ENCODE measurements at places on chromosomes 6 and 20.

- no peak for DNase-seq
These were observed 44.4 kb downstream of the FAXC start for GRCh38 chr6:99305021-99305554.

DNA sequence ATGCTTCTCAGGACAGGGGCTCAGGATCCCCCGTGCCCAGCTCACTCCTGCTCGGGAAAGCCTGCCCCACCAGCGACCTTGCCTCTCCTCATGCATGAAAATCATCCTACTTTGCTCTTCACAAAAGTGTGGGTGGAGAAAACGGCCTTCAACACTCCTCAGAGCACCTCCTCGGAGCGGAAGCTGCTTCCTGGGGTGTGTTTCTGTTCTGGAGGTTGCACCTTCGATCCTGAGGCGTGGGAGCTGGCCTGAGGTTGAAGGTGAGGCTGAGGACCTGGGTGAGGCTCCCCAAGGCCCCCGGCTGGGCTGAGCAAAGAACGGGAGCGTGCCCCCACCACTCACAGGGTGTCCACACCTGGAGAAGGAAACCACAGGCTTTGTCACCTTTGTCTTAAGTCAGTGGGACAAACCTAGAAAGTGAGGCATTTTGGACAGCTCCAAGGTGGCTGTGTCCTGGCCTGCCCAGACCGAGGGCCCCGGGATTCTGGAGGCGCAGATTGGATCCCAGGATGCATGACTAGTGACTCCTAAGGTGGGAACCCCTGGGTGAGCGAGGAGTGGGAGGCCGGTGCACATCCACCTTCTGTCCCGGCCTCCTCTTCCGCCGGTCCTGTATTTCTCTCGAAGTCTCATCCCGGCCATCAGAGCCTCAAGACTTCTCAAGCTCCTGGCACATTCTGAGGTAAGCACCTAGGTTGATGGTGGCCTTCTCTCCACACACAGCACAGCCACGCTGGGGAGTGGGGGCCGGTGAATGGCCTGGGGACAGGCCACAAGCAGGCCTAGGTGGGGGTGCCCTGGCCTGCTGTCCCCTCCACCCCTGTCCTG is 104.7 kb downstream of the TMEM242 start:
- DNase-seq: no peak

DNA sequence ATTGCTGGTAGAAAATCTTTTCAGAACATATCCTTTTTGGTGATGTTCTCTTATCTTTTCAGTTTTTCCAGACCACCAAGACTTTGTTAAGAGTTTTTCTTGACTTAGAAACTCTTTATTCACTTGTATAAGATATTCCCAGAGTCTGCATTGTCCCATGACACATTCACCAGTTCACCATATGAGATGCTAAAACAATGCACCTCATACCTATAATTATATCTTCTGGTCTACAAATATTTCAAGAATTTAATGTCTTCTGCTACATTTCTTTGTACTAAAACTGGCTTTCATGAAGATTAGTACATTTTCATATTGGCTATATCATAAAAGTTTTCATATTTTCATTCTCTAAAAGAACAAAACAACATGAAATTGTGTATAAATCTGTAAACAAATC is 111.3 kb downstream of the ADGRG6 start:
- DNase-seq: no peak

DNA sequence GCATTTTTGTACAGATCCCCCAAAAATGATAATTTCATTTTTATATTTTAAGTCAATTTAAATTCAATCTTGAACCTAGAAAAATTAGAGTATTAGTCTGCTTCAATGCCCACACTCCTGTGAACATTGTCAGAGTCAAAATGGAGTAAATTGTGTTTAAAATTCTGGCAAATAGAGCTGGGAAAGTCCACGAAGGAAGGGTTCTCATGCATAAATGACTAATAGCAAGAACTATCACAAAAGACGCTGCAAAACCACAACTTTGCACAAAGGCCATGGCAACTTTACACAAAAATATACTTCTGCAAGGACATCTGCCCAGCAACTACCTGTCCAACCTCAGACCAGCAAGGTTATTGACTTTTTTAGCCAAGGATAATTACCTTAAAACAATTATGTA is 203.2 kb upstream of the SMLR1 start:
- no peak for DNase-seq

DNA sequence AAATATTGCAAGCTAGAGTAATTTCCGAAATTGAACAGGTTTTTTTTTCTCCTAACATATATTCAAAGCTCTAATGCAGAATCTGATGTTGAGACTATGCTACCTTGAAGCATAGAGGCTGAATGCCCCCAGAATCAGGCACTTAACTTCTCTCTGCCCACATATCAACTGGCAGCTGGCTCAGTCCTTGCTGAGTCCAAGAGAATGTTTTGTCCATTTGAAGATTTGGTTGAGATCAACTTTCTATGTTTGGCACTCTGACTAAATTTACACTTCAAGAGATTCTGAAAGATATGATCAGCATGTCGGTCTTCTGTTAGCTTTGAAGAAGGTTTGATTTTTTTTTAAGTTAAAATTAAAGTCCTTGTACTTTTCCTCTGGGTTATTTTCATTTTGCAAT is 1298.1 kb downstream of the EPHA7 start:
- DNase-seq: no peak

GRCh38 chr20:2131366-2131765 is 29.7 kb downstream of the STK35 start:
- DNase-seq: no peak

DNA sequence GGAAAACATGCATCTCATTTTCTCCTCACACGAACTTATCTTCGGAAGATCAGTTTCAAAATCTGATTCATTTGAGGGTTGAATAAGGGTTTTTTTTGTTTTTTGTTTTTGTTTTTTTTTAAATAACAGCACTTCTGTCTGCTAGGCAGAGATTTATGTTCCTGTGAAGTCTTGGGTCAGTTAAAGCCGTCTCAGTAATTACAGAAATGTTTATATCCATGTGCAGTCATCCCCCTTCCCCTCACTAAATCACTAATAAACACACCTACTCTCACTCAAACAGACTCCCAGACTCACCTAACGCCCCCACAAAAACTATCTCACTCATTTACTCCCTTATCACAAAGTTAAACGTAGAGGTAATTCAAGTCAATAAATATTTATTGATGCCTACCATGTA is 214.2 kb upstream of the SUPT3H start:
- no peak for DNase-seq

DNA sequence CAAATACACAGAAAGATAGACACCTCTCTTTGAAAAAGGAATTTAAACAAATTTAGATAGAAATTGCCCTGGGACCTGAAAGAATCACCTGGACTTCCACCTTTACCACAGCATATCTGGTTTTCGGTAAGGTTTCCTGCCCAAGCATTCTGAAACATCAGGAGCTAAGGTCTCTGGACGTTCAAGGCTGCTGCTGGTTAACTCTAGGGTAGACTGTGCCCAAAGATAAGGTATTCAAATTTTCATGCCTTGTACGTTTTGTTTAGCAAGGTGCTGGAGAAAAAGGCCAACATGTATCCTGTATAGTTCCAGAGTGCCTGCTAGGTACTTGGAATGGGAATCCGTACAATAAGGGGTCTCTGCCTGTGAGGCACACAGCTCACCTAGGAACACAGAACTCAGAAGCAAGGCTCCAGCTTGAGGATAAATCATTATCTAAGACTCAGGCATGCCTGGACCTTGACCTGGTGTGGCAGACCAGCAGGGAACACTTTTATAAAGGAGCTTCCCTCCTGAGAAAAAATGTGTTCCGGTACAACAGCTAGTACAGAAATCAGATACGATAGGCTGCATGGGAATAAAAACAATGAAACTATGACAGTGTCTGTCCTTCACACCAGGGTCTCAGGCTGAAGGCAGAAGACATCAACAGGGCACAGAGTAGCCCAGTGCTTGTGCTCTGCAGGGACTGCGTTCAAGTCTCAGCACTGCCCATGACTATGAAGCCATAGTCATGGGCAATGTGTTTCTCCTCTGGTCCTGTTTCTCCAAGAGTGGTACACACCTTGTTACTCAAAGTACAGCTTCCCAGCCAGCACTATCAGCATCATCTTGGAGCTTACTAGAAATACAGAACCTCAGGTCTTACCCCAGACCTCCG is 70.4 kb downstream of the METTL24 start:
- peak; percentile 8 for DNase-seq

GRCh38 chr20:41034239-41034638 is 5.6 kb downstream of the TOP1 start:
- no peak for DNase-seq

DNA sequence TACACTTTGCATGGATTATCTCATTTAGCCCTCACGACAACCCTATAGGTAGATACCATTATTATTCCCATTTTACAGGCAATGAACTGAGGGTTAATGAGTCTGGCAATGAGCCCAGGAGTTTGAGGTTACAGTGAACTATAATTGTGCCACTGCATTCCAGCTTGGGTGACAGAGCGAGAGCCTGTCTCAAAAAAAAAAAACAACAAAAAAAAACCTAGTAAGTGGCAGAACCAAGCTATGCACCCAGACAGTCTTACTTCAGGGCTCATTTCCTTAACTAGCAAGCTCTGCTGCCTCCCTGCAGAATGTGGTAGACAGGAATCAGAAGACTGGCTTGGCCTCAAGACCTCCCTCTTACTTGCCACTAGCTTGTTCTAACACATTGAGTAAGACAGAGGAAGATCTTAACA is 71.9 kb upstream of the RREB1 start:
- DNase-seq: no peak

GRCh38 chr20:9514072-9514460 is 324 bp upstream of the LAMP5 start:
- DNase-seq: no peak

DNA sequence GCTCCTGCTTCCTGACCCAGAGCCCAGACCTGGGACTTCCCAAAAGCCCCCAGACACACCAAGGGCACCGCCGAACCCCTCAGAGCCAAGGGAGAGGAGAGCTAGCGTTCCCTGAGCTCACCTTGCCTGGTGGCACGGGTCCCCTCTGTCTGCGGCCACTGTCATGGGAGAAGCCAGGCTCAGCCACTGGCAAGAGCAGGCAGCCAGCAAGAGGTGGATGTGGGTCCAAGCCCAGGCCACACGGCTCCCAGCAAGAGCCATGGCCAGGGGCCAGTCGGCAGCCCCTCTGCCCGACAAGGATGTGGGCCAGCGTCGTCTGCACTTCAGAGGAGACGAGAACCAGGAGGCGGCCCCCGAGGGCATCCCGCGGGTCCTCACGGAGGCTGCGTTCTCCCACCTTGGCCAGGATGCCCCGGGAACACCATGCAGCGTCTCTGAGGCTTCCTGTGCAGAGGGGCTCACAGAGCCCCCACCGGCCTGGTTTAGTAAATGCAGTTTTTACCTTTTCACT is 2.2 kb upstream of the PPDPF start:
- DNase-seq: no peak
